Effector CD8-positive, alpha-beta T cell (primary cell): ENCODE measurements at places on chromosomes 11 and 22.

DNA sequence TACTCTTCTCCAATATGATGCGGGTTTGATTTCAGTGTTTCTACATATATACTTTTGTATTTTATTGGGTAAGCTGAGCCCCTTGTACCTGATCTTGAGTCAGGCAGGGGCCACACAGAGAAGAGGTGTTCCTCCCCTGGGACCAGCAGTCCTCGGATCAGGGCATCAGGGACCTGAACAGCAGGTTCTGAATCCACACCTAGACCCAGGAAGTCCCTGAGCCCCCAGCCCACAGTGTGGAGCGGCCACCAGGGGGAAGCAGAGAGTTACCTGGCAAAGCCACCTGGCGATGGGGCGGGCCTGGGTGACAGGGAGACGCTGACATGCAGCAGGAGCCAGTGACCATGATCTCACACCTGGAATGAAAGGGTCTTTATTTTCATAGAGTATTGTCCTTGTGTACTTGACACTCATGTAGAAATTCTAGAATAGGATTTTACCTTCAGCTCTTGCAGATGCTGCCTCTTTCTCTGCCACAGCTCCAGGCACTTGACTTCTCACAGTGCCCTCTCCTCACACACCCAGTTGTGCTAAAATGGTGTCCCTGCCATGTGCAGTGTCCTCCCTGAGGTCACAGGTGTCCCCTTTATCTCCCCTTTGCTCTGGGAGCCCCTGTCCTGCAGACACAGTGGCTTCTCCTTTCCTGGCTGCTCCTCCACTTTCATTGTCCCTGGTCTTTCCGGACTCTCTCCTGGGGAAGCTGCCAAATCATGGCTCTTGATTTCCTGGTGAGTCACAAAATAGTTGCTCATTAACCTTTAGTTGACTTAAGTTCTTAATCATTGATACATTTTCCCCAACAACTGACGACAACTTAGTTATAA, 48.5 kb downstream of the GGTLC2 start:
- peak; percentile 42 for DNase-seq

GRCh38 chr11:116431842-116432241, 340.9 kb downstream of the BUD13 start:
- no peak for DNase-seq

DNA sequence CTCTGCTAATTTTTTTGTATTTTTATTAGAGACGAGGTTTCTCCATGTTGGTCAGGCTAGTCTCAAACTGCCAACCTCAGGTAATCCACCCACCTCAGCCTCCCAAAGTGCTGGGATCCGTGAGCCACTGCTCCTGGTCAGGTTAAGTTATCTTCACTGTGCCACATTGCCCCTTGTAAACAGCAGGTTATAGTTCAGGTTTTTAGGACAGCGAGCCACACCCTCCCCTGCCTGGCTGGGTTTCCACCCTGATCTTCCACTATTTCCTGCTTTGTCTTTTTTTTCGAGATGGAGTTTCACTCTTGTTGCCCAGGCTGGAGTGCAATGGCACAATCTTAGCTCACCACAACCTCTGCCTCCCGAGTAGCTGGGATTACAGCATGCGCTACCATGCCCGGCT, 16.1 kb downstream of the ACO2 start:
- no peak for DNase-seq

- DNase-seq = no peak
Observed at GRCh38 chr11:72609045-72609444, 65.2 kb downstream of the PDE2A start.

- no peak for DNase-seq
Observed at GRCh38 chr11:112652786-112653390, 308.3 kb upstream of the NCAM1 start.
